ENCODE measurements at places on chromosomes 5 and 9. TPM values are rescaled to one million over a fixed set of nuclear protein-coding genes. Genes with fewer than 3 reads are reported as not detected.
A peak's percentile ranks its signal among the peaks of the same experiment; 100 is the strongest.

GRCh38 chr5:80156156-80156555 is 99.7 kb downstream of the SERINC5 start:
- no peak for DNase-seq

DNA sequence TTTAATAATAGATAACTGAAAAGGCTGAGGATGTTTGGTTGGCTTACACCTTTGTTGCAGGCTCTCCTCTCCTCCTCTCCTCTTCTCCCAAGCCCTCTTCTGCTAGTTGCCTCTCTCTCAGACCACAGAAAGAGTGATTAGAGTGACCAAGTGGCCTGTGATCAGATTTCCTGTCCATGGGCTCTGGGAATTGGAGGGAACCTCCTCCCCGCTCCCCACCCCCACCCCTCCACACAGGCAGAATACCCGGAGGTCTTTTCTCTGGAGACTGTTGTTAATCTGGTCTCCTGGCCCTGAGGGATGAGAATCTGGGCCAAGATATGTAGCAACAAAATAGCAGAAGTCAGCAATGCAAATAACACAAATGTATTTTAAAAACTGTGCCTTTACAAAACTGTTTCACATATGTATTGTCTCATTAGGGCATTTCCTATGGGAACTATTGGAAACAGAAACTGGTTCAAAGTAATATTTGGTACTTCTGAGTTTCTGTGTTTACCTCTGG is 361.3 kb downstream of the NR2F1-AS1 start:
- no peak for DNase-seq

The ASPN gene
- 30.3 TPM for total RNA-seq

GRCh38 chr5:168781941-168782571 is 202.9 kb upstream of the PANK3 start:
- DNase-seq: no peak

- no peak for DNase-seq
Measured at GRCh38 chr9:110156416-110156815, 51.5 kb downstream of the C9orf152 start.

- peak; percentile 76 for DNase-seq
Measured at GRCh38 chr9:88387552-88388202, 567 bp upstream of the SPIN1 start.

- DNase-seq: no peak
Measured at GRCh38 chr5:107936515-107936914, 265.8 kb upstream of the EFNA5 start.

DNA sequence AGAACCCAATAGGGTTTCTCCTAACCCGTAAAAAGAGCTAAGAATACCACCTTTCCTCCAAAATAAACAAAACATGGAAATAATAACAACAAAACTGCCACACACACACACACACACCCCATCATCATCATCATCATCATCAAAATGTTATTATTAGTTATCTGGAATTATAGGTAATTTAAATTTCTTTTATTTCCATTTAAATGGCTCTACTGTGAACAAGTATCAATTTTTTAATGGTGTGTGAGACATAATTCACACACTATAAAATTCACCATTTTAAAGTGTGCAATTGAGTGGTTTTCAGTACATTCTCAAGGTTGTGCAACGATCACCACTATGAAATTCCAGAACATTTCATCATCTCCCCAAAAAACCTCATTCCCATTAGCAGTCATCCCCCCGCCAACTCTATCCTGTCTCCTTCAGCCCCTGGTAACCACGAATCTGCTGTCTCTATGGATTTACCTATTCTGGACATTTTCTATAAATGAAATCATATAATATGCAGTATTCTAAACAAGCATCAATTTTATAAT is 172.7 kb downstream of the ROR2 start:
- DNase-seq: no peak

DNA sequence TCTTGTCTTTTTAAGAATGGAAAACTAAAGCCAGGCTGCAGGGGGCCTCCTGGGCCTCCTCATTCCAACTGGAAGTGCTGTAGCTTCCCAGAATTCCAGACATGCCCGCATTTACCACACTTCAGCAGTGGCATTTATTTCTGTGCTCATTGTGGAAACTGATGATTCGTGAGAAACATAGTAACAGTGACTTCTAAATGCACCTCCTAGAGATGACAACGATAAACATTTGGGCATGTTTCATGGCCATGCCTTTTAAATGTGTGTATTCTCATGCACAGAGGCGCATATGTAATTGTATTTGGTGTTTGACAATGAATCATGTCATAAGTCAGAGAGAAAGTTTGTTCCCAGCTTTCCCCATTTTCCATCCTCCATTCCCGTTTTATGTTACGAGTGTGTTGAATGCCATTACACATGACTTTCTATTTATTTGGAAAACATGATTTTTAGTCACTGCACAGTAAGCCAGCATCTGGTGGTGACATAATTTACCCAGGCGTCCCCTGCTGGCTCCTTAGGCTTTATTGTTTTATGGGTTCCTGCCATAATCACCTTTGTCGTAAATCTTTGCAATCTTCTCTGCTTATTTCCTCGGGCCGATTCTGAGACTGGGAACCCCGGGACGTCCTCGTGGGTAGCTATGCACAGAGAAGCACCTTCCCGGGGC is 68.8 kb upstream of the FCN2 start:
- no peak for DNase-seq

The SLC25A2 gene
- not detected for total RNA-seq

GRCh38 chr5:12214267-12215015 is 310.2 kb upstream of the CTNND2 start:
- no peak for DNase-seq

DNA sequence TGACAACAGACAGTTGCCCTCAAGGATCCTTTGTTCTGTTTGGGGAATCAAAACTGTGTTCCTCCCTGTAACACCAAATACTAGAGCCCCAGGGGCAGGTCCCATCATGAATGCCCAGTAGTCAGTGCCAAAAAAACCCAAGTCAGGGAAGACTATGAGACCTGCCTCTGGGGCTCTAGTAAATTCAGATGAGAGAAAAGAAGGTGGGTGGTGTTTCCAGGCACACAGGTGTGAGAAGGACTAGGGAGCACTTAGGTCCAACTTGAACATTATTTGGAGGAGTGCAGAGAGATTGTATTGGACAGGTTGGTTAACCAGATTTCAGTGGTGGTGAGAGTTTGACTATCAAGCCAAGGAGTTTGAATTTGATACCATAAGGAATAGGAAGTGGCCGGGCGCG is 52.0 kb downstream of the SLC22A5 start:
- no peak for DNase-seq

The CTXN3 gene
- total RNA-seq: not detected

The SLC28A3 gene
- total RNA-seq: 0.11 TPM

DNA sequence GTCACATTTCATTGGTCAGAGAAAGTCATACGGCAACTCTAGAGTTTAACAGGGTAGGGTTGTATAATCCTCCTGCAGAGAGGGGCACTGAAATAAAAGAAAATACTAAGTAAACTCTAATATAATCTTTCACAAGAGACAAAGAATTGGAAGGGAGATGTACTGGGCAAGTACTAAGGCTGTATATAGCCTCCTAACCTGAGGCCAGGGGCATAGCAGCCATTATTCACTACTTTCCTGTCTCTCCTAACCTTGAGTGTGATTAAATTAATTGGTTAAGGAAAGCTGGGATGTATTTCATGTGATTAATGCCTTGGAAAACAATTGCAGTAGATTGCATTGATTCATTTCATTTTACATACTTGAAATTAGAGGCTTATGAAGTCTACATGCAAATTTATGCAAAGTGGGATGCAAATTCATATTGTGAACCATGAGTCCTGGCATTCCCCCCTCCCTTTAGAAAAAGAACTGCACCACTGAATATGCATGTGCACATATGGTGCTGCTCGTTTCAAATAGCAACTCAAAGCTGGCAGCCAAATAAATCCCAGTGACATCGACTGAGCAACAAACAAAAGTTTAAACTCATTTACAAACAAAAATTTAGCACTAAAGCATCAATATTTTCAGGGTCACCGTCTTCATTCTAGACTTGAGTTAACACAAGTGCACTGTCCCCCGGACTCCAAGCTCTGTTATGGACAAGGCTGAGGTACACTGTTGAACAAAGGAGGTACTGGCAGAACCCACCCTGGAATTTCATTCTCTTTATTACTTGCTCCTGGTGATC is 70.0 kb downstream of the DMAC1 start:
- no peak for DNase-seq

The PTGDS gene
- total RNA-seq: 1,323 TPM

DNA sequence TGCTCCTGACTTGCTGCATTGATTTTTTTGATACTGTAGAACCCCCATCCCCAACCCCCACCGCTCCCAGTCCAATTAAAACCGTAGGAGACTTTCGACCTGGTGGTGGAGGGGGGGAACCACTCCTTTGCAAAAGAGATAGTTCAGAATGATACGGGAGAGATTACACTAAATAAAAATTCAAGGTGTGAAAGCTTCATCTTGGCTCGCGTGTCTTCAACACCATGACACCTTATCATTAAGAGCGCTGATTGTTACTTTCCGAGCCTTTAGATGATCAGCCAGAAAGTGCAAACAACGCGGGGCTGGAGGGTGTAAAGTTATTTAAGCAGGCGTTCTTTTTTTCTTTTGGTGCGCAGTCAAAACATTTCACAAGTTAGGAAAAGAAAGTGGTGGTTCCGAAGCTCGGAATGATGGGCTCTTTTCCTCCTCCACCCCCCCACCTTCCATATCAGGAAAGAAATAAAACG is 1.3 kb upstream of the ZNF462 start:
- DNase-seq: no peak

Measured in cardiac septum (tissue), 1 donor.